Stimulated activated CD8-positive, alpha-beta memory T cell treated with anti-CD3 and anti-CD28 coated beads, Interleukin-7, amount 100 ng/mL, for 24 hours (primary cell): ENCODE measurements at places on chromosomes 7 and 10.

DNA sequence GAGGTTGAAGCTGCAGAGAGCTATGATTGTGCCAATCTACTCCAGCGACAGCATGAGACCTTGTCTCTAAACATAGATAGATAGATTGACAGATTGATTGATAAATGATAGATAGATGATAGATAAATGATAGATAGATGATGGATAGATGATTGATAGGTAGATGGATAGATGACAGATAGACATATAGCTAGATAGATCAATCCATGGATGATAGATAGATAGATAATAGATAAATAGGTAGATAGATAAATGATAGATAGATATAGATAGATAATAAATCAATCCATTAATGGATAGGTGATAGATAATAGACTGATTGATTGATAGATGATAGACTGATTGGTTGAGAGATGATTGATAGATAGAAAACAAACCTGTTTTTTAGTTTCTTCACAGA is 349.6 kb downstream of the PAXIP1 start:
- no peak for DNase-seq

GRCh38 chr7:40826411-40827221 is 691.8 kb downstream of the SUGCT start:
- no peak for DNase-seq

GRCh38 chr7:134724606-134725005 is 54.8 kb upstream of the CALD1 start:
- DNase-seq, result no peak

- no peak for DNase-seq
Observed at GRCh38 chr7:28362182-28362581, 50.1 kb upstream of the CREB5 start.

- DNase-seq, result no peak
Observed at GRCh38 chr7:51128545-51129435, 187.8 kb downstream of the COBL start.

DNA sequence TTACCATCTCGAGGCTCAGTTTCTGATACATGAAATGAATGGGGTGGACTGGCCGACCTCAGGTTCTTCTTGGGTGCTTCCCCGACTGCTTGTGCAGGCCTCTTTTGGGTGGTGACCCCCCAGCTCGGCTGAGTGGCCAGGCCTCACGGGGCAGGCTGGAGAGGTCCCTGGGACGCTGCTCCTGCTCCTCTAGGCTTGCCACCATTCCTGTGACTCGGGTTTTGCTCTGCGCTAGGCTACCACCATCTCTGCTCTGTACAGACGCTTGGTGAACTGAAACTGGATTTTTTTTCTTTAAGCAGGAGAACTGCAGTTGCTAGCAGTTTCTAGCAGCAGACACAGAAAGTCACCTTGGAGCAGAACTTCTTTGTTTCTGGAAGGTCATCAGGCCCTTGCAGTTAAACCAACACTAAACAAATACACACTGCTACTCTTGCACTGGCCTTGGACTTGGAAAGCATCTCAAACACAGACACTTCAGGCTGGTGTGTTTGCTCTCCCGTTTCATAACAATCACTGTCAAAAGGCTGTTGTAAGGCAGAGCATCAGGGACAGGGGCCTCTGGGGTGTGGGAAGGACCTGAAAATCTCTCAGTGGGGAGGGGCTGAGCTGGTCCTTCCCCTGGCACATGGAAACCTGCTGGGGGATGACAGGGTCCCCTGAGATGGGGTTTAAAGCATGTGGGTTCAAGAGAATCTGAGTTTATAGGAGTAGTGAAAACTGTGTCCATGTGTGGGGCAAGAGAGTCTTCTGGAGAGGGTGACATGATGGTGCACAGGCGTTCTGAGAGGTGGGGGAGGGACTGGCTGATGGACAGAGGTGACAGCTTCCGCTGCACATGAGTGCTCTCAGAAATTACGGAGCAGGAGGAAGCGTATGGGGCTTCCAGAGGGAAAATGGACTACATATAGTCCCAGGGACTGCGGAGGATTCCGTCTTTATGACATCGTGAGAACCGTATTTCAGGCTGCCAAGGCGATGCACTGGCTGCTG is 35.0 kb upstream of the GIMAP8 start:
- no peak for DNase-seq

DNA sequence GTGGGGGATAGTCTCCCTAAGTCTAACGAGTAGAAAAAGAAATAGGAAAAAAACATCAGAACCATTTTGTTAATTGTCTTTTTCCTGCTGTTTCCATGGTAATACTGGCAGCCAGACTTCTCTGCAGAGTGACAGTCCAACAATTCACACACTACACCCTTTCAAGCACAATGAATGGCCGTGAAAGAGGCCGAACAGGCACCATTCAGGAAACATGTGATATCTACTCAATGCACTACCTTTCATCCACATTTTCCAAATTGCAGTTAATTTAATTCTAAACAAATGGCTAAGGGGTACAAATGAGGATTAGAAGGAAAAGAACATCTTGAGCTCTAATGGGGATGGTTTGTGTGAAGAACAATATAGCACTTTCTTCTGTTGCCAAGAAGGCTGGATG is 358.5 kb upstream of the ANKRD30A start:
- no peak for DNase-seq
